ENCODE measurements at places on chromosomes 1 and 21.
A peak's percentile ranks its signal among the peaks of the same experiment; 100 is the strongest.

GRCh38 chr1:222182641-222183040, 365.3 kb downstream of the HHIPL2 start:
- DNase-seq, result no peak

GRCh38 chr1:108502138-108502537, 52.0 kb downstream of the NBPF6 start:
- DNase-seq, result no peak

GRCh38 chr1:184531296-184531695, 144.5 kb downstream of the C1orf21 start:
- no peak for DNase-seq

- no peak for DNase-seq
Observed at GRCh38 chr1:201466492-201466891, 2.5 kb downstream of the PHLDA3 start.

- DNase-seq, result no peak
Observed at GRCh38 chr1:109721042-109721441, 9.0 kb downstream of the GSTM5 start.

DNA sequence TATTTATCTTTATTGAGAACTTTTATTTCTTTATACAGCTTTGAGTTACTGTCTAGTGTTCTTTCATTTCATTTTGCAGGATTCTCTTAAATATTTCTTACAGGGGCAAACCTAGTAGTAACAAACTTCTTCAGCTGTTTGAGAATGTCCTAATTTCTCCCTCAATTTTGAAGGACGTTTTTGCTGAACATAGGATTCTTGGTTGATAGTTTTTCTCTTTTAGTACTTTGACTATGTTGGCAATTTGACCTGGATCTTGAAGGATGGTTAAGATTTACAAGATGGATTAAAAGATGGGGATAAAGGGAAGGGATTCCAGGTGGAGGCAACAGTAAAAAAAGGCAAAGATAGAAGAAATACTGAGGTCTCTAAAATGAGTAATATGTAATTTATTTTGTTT, 38.9 kb downstream of the XPR1 start:
- DNase-seq, result no peak

DNA sequence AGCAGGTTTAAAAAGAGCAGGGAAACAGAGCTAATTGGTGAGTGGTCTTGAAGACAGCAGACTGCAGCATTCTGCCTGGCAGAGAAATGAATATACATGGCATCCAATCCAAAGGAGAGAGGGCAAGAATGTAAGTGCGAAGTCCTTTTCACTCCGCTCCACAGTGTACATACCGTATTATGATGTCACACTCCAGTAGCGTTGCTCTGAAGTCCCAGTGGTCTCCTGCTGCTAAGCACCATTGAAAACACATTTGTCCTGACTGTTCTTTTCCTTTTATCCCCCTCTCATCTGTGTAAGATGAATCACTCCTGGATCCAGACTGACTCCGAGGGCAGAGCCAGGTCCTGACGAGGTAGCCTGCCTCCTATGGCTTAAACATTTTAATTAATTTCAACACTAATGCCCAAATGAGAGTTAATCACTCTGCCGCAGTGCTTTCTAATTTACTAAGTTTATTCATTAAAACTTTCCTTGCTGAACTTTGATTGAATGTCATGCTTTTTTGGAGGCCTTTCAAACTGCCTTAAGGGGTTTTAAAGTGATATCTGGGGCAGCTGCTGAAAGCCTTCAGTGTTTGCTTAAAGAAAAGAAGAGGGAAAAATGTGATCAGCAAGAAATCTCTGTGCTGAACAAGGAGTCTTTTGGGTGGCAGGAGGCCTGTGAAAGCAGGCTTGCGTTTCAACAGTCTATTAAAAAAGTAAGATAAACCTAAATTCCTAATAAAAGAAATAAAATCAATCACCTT, 227.2 kb downstream of the ATG4C start:
- DNase-seq, result no peak

- DNase-seq, result no peak
Observed at GRCh38 chr1:162292422-162292849, 84.2 kb downstream of the SPATA46 start.

GRCh38 chr21:45974073-45975019, 7.2 kb upstream of the COL6A1 start:
- no peak for DNase-seq

DNA sequence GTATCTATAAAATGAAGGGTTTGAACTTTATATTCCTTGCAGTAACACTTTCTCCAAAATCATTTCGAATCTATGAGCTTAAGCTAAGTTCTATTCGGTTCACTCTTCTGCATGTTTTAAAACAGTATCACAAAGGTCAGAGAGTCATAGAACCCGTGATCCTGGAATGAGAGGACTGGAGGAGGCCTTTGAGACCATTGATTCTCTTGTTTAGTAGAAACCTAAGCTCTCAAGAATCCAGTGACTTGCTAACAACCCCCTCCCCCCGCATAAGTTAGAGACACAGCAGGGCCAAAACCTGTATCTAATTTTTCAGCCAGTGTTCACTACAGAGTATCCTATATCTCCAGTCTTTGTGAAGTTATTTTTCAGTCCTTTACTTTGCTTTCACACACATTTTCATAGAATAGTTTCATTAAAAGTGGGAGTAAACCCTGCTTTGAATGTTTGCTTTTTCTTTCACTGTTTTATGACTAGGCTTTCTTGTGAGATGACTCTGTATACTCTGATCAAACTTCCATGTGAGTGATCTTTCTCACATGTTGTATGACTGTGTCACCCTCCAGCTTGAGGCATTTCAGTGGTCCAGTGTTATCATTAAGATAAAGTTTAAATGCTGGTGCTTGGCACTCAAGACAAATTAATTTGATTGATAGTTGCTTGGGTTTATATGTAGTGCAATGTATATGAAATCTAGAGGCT, 275.4 kb upstream of the SGIP1 start:
- DNase-seq, result no peak

DNA sequence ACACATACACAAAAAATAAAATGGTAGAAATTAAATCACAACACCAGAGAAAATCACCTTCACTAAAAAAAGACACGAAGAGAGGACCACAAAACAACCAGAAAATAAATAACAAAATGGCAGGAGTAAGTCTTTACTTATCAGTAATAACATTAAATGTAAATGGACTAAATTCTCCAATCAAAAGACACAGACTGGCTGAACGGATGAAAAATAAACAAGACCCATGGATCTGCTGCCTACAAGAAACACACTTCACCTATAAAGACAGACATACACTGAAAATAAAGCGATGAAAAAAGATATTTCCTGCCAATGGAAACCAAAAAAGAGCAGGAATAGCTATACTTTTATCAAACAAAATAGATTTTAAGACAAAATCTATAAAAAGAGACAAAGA, 73.6 kb downstream of the ZZZ3 start:
- no peak for DNase-seq

GRCh38 chr1:47643306-47644211, 205.7 kb downstream of the FOXD2 start:
- no peak for DNase-seq

DNA sequence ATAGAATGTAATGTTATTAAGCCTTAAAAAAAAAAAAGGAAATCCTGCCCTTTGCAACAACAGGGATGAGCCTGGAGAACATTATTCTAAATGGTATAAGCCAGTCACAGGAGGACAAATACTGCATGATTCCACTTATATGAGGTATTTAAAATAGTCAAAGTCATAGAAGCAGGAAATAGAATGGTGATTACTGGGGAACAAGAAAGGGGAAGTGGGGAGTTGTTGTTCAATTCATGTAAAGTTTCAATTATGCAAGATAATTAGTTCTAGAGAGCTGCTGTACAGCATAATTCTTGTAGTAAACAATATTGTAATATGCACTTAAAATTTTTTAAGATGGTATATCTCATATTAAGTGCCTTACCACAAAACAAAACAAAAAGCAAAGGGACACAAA, 13.2 kb downstream of the FCER1A start:
- no peak for DNase-seq

- DNase-seq, result peak; percentile 31
Observed at GRCh38 chr1:59020151-59020997, 236.5 kb upstream of the JUN start.

DNA sequence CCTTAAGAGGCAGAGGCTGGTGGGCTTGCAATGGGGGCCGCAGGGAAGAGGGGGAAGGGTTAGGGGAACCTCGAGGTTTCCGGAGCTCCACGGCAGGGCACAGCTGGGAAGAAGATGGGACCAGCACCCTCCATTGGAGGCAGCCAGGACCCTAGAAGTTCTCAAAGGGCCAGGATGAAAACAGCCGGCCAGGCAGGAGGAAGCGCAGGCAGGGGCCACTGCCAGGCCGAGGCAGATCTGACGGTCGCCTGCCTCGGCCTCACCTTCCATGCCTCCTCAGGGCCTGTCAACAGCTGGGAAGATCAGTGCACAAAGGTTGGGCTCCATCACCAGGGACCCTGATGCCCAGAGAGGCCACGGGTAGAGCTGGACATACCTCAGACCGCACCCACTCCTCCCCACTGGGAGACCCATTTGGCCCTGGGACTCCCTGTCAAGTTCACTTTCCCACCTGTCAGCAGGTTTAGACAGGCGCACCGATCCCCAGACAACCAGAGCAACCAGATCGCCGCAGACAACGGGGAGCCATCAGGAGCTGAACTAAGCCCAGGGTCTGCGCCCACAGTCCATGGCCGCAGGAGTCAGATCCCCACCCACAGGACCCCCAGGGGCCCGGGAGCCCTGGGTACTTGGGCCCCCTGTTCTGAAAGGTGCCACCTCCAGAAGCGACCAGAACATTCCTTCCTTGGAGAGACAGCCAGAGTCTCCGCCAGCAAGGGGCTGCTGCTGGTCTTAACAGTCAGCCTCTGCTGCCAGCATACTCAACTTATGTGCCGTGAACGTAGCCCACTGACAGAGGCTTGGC, 2.2 kb downstream of the SLC19A1 start:
- no peak for DNase-seq

- no peak for DNase-seq
Observed at GRCh38 chr21:17550671-17551308, 37.9 kb downstream of the CXADR start.

DNA sequence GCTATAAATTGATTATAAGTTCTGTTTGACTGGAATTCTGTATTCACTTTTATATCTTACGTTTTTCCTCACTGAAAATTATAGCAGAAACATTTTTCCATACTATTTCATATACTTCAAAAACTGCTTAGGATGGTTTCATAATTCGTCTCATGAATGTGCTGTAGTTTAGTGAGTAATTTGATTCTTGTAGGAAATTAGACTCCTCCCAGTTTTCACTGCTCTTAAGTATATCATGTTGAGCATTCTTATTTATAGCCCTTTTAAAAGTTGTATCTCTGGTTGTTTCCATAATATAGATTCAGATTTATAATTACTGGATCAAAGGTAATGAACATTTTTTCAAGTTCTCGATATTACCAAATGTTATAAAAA, 250.6 kb downstream of the FMN2 start:
- DNase-seq, result no peak

GRCh38 chr1:42324398-42325013, 10.5 kb downstream of the FOXJ3 start:
- DNase-seq, result no peak

DNA sequence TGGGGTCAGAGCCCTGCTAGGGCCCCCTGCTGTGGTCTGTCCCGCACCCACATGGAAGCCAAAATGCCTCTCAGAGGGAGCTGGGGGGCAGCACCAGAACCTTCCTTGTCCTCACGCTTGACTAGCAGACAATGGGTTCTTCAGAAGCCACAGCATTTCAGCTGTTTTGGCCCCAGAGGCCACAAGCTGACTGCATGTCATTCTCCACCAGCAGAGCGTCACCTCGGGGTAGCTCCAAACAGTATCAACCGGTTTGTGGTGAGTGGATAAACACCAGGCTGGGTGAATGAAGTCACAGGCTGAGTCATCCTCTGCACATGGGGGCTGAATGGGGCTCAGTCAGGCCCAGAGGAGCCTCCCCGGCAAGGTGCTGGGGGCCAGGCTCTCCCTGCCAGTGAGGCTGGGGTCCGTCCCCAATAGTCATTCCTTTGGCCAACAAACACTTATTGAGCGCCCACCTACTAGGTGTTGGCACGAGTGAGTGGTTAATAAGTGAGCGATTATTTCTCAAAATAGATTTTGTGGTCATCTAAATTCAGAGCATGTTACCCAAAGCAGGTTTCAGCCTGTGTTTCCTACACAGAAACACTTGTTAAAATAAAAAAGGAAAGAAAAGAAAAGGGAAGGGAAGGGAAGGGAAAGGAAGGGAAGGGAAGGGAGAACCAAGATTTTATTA, 9.1 kb downstream of the OLIG1 start:
- DNase-seq, result no peak

DNA sequence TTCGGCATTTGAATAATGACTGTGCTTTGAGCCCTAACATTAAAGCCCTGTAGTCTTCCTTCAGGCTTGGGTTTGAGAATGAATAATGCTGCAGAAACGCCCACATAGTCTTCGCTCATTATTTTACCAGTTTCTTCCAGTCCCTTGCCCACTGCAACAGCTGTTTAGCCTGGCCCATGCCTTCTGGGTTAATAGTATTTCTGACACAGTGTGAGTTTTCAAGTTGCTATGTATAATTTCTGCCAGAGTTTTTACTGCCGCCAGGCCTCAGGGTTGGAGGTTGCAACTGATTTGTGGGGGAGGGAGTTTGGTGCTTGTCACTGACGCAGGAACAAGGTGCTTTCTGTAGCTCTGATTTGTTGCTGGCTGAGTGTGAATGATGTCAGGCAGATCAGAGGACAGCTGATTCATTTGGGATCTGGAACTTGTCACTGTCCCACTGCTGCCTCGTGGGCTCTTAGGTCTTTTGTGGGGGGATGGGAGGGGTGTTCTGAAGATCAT, 109.8 kb downstream of the MAST2 start:
- no peak for DNase-seq

- DNase-seq, result no peak
Observed at GRCh38 chr1:163168053-163168452, 34.7 kb downstream of the RGS5 start.

- DNase-seq, result no peak
Observed at GRCh38 chr1:32335535-32335789, 571 bp downstream of the MARCKSL1 start.

GRCh38 chr1:59520827-59521418, 224.0 kb downstream of the FGGY start:
- DNase-seq, result no peak

- no peak for DNase-seq
Observed at GRCh38 chr1:161905269-161905884, 118.3 kb downstream of the OLFML2B start.

DNA sequence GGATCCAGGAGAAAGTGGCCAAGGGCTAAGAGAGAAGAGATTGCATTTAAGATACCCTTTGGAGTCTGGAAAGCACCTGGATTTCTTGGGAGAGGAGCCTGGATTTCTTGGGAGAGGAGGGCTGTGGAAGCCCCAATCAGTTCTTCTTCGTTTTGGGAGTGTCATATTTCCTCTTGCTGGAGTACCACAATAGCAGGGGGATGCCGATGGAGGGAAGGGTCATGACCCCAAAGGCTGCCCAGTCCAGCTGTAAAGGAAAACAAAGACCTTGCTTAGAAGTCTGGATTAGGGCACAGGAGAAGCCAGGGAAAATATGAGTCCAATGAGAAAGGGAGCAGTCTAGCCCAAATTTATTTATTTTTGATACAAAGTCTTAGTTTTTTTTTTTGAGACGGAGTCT, 11.3 kb downstream of the SSR2 start:
- DNase-seq, result no peak

Data from stimulated activated CD4-positive, alpha-beta T cell treated with anti-CD3 and anti-CD28 coated beads, Interleukin-2, amount 100 ng/mL, for 4 hours (primary cell).